Activated CD8-positive, alpha-beta memory T cell treated with anti-CD3 and anti-CD28 coated beads, Interleukin-2, amount 10 ng/mL, durations not matched to agents 7 days and 5 days (primary cell): ENCODE measurements at places on chromosomes 1 and 21.

GRCh38 chr21:17472592-17473271 lies 40.1 kb upstream of the CXADR start:
- no peak overlapping the region for H3K4me3 ChIP-seq
- H3K4me1 ChIP-seq: no peaks in the 10 kb centered on the region
- no peaks in the 10 kb centered on the region for H3K36me3 ChIP-seq
- no peak overlapping the region for H3K27ac ChIP-seq
- H3K27me3 ChIP-seq: peaks cover 1% of the 10 kb centered on the region

DNA sequence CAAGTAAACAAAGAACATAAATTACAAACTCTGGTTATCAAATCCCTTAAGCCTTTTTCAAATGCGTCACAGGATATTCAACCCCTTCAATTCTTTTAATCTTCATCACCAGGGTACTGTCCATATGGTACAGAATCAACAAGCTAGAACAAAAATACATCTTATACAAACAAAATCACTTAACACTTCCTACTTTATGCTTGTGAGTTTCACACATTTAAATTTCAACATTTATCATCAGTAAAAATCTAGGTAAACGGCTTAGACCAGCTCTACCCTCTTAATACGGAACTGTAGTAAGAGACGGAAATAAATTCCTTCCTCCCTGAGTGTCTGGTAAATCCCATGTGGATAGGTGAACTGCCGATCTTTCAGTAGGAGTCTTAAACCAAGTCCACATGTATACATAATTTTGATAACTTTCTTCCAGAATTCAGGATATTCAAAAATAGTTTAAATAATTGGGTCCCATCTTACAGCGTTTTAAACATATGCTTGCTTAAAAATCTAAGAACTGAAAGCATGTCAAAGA lies 1.0 kb downstream of the CCDC181 start:
- no peak overlapping the region for H3K27ac ChIP-seq
- H3K36me3 ChIP-seq: peaks cover 3% of the 10 kb centered on the region
- H3K27me3 ChIP-seq: peaks cover 79% of the 10 kb centered on the region

- peaks cover 8% of the 10 kb centered on the region for H3K36me3 ChIP-seq
- no peaks in the 10 kb centered on the region for H3K27me3 ChIP-seq
- H3K4me3 ChIP-seq: no peak overlapping the region
- DNase-seq: no peak
These were observed 47.8 kb downstream of the SKI start for GRCh38 chr1:2275796-2276536.

- DNase-seq: no peak
- no peaks in the 10 kb centered on the region for H3K27me3 ChIP-seq
- H3K4me3 ChIP-seq: no peak overlapping the region
- H3K4me1 ChIP-seq: peaks cover 19% of the 10 kb centered on the region
These were observed 89.8 kb downstream of the SLC16A1 start for GRCh38 chr1:112866151-112866550.

GRCh38 chr21:34035619-34036354 lies 37.6 kb upstream of the MRPS6 start:
- peaks cover 8% of the 10 kb centered on the region for H3K36me3 ChIP-seq
- DNase-seq: no peak
- H3K27ac ChIP-seq: no peak overlapping the region
- peaks cover 19% of the 10 kb centered on the region for H3K4me1 ChIP-seq
- no peak overlapping the region for H3K4me3 ChIP-seq
- H3K27me3 ChIP-seq: no peaks in the 10 kb centered on the region
